SK-N-DZ (cell line): ENCODE measurements at places on chromosomes 3 and 15.

DNA sequence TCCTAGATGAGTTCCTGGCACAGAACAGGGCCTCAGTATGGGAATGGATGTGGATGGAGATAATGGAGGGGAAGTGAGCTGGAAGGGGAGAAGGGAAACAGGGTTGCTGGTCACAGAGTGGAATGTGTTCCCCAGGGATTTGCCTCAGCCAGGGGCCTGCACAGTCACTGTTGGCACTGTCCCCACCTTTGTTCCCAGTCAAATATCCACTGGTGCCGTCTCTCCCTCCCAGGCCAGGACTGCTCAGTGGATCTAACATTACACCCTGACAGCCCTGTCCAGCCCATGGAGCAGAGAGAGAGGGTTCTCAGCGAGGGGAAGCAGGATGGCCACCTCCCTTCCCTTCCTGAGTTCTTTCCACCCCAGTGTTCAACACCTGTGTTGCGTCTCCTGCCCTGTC lies 1.5 kb upstream of the PPP1R2 start:
- DNase-seq: peak; percentile 58

DNA sequence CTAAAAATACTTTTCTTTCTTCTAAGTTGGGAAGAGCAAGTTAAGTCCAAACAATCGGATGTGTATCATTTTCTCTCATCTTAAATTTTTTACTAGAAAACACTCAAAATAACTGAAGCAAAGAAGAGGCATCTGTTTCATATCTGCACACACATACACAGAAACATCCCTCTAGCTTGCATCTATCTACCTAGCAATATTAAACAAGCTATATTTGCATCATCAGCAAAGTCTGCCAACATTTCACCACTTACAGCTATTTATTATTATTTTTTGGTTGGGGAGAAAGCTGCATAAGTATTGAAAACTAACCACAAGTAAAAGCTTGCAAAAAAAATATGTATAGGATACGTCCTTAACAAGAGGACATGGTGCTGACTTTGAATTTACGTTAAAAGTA lies 1.9 kb downstream of the GOLIM4 start:
- no peak for DNase-seq

- no peak for DNase-seq
Observed at GRCh38 chr3:192904632-192905289, 12.9 kb downstream of the MB21D2 start.

GRCh38 chr3:188488801-188489200 lies 334.8 kb downstream of the LPP start:
- DNase-seq: no peak

DNA sequence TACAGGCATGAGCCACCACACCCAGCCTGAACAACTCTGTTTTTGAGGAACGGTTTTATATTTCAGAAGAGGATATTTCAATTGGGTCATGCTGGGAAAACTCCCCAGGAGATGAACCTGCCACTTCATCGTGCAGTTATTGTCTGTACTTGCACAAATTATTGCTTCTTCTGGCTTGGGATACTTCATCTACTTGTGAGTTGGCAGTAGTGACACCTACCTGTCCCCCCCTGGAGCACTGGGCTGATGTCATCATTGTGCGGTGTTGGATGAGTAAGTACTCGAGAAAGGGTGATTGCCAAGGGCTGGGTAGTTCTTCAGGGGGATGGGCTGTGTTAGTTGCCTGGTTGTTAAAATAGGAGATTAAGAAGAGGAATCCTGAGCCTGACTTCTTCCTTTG lies 85.1 kb upstream of the SAMMSON start:
- no peak for DNase-seq

DNA sequence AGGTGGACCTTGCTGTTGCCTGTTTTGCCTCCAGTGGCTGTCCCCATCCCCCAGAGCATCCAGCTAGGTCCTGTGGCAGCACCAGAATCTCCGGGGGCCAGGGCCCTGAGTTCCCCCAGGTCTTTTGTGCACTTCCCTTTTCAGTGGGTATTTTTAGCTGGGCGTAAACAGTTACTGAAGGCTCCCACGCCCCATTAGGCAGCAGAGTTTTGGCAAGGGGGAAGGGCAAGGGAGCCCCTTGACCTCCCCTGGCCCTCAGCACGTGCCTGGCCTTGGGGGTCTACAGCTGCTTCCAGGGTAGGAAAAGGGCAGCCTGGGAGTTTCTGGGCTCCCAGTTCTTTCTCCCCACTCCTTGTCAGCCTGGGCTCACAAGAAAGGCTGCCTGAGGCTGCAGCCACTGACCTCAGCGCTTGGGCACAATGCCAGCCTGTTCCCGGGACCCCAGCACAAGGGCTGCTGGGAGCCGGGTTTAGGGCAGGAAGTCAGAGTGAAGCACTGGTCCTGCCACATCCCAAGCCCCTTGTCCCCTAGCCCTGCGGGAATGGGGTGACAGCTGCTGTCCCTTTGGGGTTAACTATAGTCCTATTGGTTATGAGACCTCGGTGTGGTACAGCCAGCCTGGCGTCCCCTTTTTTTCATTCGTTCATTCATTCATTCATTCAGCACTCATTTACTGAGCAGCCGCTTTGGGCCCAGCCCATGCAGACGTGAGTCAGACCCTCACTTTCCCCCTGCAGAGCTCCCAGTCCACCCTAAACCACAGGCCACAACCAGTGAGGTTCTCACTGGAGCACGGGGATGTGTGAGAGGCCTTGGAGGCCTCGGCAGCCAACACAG lies 8.4 kb downstream of the CSK start:
- DNase-seq: no peak

GRCh38 chr3:122937745-122938144 lies 89.8 kb downstream of the SEMA5B start:
- no peak for DNase-seq

- DNase-seq: no peak
Observed at GRCh38 chr3:38773528-38773927, 42.5 kb downstream of the SCN10A start.

DNA sequence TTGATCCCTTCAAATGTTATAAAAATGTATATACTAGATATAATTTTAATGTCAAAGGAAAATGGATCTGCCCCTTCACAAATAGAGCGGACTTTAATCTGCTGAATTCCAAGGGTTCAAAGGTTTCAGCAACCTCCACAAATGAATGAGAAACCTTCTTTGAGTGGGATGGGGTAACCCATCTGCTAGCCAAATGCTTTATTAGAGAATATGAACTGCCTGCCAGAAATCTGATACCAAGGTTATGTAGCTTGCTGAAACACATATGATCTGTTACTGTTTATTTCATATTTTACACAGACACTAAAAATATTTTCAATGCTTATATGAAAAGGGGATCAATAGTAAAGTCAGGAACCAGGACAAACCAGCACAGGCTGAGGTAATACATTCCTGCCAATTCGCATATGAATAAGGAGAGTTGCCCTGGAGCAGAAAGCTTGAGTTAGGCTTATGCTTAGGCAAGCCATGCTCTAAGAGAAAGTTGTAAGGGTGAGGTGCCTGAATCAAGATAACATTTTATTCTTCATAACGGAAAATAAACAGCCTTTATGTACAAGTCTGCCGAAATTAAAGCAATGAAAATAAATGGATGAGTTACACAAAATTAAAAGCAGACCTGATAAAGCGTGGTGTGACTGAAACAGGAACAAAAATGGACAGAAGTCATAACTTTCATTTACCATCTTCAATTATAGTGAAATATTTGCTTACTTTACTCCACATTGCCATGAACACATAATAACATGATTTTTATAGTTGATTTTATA lies 26.5 kb downstream of the PLOD2 start:
- DNase-seq: no peak

GRCh38 chr3:186258968-186259367 lies 103.1 kb downstream of the DGKG start:
- DNase-seq: no peak

GRCh38 chr3:38707730-38708129 lies 58.2 kb upstream of the SCN5A start:
- DNase-seq: no peak

- DNase-seq: peak; percentile 99
Observed at GRCh38 chr15:85380217-85380811, at the start of gene AKAP13. TSS of gene AKAP13 (plus strand) at chr15:85380603. CDS start at chr15:85485721, 105,118 bp downstream.

DNA sequence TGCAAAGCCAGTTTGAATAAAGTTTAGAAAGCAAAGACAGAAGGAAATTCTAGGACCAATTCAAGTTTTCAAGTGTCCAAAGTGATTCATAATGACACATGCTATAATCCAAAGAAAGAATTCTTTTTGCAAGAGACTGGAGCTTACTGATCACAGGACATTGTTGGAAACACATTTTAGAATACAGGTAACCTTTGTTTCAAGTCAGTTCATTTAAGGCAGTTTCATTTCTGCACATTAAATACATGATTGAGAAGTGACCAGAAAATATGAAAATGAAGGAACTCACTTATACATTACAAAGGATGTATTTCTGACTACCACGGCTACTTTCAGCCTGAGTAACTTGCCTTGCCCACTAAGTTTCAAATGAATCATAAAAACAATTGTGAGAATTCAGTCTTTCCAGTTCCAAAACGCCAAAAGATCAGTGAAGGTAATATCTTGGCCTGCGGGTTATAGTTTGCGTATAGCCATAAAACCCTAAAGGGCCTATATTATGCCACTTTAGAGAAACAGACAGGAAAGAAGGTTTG lies 48.7 kb downstream of the PRICKLE2 start:
- DNase-seq: no peak

DNA sequence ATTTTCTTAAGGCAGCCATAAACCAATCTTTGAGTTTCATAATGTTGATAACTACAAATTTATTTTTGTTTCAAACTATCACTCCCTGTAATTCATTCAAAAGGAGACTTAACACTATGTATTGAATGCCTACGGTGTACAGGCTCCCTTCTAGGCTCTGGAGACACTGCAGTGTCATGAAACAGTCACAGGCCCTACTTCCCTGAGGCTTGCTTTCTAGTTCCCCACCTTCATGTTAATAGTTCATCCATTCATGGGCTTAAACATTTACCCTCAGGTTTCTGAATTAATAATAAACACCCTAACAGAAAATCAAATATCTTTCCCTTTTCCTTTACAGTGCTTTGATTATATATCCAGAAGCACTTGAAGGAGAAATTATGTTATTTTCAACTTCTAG lies 168.7 kb downstream of the CHL1 start:
- no peak for DNase-seq

DNA sequence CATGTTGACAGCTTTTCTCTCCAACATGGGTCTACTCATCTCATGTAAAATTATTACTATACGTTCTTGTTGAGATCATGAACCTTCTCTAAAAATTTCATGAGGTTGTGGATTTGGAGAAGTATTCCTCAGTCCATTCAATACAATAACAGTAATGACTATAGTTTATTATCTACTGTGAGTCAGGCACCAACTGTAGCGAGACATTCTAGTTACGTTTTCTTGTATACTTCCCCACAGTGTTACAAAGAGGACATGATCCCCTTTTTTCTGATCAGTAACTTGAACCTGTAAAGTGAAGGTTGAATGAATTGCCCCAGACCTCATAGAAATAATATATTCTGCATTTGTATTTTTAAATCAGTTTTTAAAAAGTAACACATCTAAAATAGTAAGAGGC lies 76.4 kb downstream of the AKAP13 start:
- DNase-seq: no peak

GRCh38 chr15:42270551-42270950 lies 2.5 kb upstream of the GANC start:
- no peak for DNase-seq

GRCh38 chr3:160078533-160078932 lies 89.9 kb downstream of the IL12A start:
- DNase-seq: no peak

DNA sequence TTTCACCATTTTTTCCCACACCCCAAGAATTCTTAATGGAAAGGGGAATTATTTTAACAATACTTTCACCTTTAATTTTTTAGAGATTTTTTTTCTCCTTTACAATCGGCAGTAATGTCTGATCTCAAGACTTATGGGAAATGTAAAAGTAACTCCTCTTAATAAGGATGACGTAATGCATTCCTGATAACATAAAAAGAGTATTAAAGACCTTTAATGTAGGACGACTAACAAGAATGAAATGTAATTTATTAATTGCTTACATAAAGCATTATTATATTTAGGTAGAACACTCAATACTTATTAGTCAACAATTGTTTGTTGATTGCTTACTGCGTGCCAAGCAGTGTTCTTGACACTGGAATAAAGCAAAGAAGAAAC lies 416.8 kb upstream of the NAALADL2 start:
- no peak for DNase-seq
